ENCODE measurements at places on chromosomes 5 and 9. TPM values are rescaled to one million over a fixed set of nuclear protein-coding genes. Genes with fewer than 3 reads are reported as not detected.

DNA sequence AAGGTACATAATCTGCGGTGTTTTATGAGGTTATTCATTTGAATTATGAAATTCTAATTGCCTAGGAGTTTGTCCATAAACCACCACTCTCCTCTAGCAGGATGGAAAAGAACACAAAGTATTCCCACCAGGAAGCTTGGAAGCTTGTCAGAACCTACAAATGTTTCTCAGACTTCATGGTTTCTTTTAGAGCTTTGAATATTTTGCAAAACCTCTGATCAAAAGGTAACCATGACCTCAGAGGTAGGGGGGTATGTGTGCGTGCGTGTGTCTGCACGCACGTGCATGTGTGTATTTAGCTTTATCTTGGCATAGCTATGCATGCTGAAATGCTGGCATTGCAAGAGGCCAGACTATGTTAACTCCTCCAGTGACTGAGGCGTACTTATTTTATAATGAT lies 847.0 kb downstream of the TLE1 start:
- no peak for DNase-seq

DNA sequence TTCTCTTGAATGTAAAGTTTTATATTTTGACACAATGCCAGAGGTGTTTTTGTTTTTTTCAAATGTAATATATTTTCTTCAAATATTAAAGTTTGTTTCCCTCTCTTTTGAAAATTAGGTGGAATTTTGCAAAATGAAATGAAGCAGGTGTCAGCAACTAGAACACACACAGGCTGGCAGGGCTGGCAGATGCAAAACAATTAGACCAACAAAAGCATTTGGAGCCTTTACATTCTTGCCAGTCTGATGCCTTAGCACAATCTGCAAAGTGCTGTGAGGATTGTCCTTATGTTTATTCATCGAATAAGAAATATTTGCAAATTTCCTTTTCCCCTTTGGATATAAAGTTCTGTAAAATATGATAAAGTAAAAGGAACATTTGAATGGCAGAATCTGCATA lies 1063.9 kb downstream of the CDH9 start:
- DNase-seq, result no peak

POU5F2 gene
- total RNA-seq, result 0.43 TPM

- DNase-seq, result no peak
These were observed 71.8 kb upstream of the LRRC70 start for GRCh38 chr5:62506659-62507460.

DNA sequence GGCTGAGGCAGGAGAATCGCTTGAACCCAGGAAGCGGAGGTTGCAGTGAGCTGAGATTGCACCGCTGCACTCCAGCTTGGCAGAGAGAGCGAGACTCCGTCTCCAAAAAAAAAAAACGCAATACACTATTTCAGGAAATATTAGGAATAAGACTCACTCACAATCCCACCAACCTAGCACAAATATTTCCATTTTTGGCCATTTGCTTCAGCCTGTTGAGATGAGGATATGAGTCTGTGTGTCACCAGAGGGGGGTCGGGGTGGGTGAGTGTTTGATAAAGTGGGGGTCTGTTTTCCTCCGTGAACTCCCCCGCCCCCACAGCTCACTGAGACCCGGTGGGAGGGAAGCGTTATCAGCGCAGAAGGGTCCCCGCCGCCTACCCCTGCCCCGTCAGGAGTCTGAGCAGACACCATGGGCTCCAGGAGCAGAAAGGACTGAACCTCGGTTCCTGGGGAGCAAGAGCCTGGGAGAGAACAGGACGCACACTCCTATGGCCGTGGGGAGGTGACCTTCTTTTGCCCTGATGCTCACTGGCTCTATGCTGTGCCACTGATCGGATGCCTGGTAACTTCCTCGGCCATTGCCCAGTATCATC lies 153.8 kb upstream of the PHYKPL start:
- DNase-seq, result no peak

GRCh38 chr5:98497418-98497817 lies 276.0 kb upstream of the RGMB start:
- no peak for DNase-seq

GRCh38 chr9:78351816-78352215 lies 54.9 kb downstream of the PSAT1 start:
- DNase-seq, result no peak

- DNase-seq, result no peak
These were observed 55.2 kb downstream of the GLDC start for GRCh38 chr9:6590334-6590733.

NEURL1B gene
- total RNA-seq, result 6.9 TPM

STPG3 gene
- total RNA-seq, result not detected

- DNase-seq, result no peak
These were observed 37.1 kb downstream of the NEUROG1 start for GRCh38 chr5:135498637-135498995.

Measured in endodermal cell (in vitro differentiated cells).